ENCODE measurements at places on chromosomes 5 and 9. TPM values are rescaled to one million over a fixed set of nuclear protein-coding genes. Genes with fewer than 3 reads are reported as not detected.

Gene ANKRD34B
- not detected for total RNA-seq

Gene CDC20B
- 0.12 TPM for total RNA-seq

Gene TICAM2
- 5.2 TPM for total RNA-seq

GRCh38 chr9:83012922-83013838 lies 49.8 kb downstream of the RASEF start:
- no peak for DNase-seq

DNA sequence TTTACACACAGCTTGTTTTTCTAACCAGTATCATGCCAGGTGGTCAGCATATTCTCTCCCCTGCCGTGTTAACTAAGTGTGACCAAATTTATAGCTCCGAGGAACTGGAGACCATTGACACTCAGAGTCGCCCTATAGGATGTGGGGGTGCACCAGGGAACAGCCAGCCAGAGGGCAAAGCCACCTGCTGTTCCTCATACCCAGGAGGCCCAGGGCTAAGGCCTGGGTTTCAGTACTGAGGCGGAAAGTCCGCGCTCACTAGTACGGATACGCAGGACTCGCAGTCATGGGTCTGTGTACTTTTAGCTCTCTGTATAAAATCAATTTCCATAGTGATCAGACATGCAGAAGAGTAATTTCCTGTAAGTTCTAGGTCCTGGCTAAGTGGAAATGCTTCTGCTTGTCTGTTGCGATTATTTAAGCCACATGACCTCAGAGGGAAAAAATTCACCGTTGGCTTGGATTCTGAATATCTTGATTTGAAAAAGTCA lies 247.0 kb downstream of the AOPEP start:
- DNase-seq, result no peak

GRCh38 chr5:93845376-93845775 lies 104.0 kb upstream of the POU5F2 start:
- no peak for DNase-seq

DNA sequence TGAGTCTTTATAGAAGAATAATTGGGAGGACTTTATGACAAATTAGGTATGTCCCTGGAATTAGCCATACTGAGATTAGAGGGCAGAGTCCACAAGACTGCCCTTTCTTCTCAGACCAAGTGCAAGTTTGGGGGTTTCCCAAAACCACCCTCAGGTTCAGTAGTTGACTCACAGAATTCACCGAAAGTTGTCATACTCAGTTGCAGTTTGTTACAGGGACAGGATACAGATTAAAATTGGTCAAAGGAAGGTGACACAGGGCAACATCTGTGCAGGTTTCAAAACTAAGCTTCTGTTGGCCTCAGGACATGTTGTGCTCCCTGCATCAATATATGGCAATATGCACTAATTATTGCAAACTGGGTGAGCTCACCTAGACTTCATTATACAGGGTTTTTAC lies 3.8 kb downstream of the RANBP17 start:
- DNase-seq, result no peak

- DNase-seq, result no peak
Observed at GRCh38 chr9:78316166-78316892, 19.4 kb downstream of the PSAT1 start.

- DNase-seq, result peak; percentile 43
Observed at GRCh38 chr5:127650022-127650421, 1.1 kb downstream of the CTXN3 start.
